NCI-H2107 (cell line): ENCODE measurements at places on chromosomes 6 and 20.

DNA sequence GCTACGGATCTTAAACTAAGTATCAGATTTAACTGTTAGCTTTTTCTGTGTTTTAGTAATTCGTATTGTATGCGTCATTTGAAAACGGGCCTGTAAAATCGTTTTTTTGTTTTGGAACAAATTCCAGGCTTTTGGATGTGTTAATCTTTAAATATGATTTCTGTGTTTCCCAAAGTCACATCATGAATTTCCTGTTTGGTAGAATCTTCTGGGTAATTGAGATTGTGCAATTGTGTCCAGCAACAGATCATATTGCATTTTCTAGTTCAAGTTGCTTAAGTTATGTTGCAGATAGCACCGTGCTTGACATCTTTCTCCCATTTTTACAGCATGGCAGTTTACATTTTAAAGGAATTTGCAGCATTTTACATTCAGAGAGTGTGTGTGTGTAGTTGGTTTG, 1.9 kb downstream of the MAPK14 start:
- DNase-seq, result no peak

DNA sequence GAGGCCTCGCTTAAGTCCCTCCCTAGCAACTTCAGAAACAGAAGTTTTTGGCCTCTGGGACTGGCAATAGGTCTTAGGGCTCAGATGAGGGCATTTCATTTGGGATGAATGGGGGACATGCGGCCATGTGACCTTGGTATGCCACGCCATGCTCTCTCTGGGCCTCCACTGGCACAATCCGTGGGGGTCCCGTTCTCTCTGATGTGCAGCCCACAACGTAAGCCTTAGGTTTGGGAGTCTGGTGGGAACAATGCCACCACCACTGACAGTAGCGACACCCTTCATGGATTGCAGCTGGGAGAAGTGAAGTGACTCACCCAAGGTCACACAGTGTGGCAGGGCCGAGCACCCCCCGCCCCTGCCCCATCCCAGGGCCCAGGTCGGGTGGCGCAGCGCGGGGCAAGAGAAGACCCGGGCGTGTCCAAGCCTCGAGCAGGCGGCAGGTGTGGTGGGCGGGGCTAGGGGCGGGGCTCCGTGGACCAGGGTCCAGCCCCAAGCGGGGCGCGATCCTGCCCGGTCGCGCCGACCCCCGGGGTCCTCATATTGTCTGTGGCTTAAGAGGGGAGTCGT, 864 bp upstream of the CEBPB start:
- DNase-seq, result no peak

DNA sequence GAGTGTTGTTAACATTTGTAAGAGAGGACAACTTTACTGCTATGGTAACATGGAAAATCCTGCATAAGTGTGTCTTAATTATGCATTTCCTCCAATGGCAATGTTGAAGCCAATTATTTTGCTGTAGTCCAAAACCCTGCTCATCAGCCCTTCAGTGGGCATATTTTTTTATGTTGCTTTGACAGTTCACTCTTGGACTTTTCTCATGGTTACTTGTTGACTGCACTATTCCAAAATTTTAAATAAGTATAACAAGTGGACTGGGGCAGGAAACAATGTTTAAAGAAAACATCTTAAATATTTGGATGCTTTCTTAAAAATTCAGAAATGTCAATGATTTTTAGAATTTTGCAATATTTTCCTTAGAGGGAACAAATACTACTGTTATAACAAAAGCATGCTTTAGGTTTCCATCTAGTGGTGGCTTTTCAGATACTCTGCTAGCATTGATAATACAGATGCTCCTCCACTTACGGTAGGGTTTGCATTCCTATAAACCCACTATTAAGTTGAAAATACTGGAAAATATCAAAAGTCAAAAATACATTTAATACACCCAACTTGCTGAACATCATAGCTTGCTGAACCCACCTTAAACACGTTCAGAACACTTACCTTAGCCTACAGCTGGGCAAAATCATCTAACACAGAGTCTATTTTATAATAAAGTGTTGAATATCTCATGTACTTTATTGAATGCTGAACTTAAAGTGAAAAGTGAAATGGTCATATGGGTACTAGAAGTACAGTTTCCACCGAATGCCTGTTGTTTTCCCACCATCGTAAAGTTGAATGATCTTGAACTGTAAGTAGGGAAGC, 86.4 kb downstream of the ADGRG6 start:
- DNase-seq, result no peak

DNA sequence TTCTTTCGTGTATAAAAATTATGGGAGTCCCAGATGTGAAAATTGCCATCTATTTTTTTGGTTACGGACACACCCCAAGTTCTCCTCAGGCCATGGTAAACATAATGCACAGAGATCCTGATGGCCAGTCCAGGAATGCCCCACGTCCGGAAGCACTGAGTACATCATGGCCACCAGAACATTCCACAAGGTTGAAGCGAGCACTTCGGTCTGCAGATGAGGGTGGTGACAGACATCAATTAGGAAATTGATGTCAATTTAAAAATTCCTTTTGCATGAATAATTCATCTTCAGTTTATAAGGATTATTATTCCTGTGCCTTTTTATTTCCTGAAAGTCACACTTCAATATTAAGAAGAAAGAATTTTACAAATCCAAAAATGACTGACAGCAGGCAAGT, 13.2 kb upstream of the EXOC2 start:
- no peak for DNase-seq

DNA sequence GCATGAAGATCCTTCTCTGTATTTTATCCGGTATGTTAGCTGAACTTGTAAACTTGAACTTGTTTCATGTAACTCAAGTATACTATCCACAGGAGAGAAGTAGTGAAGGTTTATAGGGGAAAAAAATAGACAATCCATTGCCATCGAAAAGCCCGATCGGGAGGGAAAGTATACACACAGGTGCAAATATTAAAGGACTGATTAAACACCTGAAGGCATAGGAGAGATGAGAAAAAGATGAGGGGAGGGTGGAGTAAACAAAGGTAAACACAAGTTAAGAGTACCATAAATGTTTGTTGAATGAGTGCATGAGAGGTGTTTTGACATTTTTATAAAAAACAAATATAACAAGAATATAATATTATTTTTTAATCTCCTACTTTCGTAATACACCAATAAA, 64.3 kb upstream of the CITED2 start:
- no peak for DNase-seq

DNA sequence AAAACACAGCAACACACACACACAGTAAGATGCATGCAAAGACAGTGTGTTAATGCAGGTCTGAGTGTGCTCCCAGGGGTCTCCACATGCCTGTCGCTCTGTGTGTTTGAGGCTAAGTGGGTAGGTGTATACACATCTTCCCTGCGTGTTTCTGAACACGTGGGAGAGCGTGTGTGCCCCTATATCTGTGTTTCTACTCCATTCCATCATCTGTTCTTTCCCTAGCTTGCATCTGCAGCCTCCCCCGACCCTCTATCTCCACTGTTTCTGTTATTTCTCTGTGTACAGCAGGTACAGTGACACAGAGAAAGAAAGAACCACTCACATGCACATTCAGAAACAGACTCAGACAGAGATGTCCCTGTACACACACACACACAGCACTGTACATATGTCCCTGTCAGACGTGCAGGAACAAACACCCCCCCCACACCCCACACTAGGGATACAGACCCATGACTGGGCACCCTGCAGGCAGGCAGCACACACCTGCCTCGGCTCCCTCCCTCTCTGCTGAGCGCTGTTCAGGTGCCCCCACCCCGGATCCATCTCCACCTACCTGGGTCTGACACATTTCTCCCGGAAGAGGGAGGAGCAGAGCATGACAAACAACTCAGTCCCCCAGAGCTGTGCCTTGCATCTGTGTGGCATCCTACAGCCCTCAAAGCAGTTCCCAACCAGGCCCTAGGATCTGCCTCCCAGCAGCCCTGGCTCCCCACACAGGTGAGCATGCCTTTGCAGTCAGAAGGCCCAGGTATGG, 27.6 kb downstream of the KCNK15 start:
- DNase-seq, result no peak

- no peak for DNase-seq
Measured at GRCh38 chr6:136798044-136798443, 5.8 kb upstream of the MAP3K5 start.

GRCh38 chr20:13355411-13355810, 134.3 kb downstream of the ISM1 start:
- no peak for DNase-seq

GRCh38 chr6:115053169-115053860, 710.5 kb upstream of the HS3ST5 start:
- DNase-seq, result no peak

GRCh38 chr6:134529921-134530320, 212.0 kb upstream of the SGK1 start:
- DNase-seq, result no peak

DNA sequence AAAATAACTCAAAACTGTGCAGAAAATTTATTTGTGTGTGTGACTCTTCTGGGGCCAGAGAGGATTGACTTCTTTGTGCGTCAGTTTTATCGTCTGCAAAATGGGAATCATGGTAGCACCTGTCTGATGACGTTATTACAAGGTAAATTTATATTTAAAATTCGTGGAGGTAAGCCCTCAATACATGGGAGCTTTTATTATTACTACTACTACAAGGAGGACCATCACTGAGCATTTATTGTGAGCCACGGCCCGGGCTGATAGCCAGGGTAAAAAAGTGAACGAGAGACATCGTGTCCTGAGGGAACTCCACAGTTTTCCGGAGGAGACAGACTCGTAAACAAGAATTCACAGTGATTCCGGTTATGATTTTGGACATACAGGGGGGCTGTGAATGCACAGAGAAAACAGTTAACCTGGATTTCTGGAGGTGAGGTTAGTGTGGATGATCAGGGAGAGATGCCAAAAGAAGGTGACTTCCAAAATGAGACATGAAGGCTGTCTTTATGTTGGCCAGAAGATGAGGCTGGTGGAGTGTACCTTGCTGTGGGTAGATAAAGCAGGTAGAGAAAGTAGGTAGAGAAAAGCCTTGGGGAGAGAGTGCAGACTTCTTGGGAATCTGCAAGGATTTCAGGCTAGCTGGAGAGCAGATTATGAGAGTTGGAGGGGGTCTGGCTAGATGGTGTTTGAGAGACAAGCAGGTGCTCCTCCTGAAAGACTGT, 10.6 kb upstream of the SERINC3 start:
- no peak for DNase-seq

DNA sequence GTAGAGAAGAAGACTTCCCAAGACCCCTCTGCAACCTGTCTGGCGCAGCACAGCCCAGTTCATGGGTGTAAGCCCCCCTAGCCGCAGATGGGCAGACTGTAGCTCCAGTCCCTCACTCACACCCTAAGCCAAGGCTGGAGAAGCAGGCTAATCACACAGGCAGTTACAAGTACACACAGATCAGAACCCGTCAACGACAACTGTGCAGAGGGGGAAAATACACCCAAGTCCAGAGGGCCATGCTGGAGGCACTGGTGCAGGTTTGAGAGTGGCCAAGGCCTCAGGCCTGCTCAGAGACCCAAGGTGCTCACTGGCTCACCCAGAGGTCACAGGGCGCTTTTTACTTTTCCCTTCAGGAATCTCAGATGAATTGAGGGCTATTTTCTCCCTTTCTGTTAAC, 106.1 kb downstream of the NOL4L start:
- no peak for DNase-seq

DNA sequence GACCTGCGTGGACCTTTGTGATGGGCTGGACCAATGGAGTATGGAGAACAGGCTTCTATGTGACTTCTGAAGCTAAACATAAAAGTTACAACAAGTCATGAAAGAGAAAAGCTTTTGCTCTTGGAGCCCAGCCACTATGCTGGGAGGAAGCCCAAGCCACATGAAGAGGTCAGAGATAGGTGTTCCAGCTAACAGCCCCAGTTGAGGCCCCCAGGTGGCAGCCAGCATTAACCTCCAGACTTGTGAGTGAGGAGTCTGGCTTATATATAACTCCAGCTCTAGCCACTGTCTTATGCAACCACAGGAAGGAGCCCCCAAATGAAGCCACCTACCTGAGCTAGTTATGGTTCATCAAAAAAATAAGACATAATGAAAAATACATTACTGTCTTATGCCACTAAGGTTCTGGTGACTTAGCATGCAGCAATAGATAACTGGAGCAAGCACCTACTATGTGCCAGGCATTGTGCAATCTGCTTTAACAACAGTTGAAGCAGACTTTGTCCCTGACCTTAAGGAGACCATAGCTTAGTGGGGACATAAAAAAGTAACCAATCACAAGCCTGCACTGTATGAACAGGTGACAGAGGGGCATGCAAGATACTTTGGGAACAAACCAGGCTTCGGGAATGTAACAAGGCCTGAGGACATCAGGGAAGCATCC, 599.6 kb downstream of the PTPRT start:
- no peak for DNase-seq

DNA sequence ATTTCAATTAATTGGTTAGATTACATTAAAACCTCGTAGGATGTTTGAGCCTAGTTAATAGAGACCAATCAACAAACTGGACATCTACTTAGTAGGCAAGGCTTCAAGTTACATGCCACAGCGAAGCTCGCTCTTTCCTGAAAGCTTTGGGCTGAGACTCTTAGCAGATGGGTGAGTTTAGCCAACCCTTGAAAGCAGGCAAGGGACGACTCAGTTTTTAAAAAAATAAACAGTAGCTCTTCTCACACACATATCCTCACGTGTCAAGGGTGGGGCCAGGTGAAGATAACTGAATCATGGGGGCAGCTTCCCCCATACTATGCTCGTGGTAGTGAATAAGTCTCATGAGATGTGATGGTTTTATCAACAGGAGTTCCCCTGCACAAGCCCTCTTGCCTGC, 775 bp downstream of the MTFR2 start:
- DNase-seq, result no peak

DNA sequence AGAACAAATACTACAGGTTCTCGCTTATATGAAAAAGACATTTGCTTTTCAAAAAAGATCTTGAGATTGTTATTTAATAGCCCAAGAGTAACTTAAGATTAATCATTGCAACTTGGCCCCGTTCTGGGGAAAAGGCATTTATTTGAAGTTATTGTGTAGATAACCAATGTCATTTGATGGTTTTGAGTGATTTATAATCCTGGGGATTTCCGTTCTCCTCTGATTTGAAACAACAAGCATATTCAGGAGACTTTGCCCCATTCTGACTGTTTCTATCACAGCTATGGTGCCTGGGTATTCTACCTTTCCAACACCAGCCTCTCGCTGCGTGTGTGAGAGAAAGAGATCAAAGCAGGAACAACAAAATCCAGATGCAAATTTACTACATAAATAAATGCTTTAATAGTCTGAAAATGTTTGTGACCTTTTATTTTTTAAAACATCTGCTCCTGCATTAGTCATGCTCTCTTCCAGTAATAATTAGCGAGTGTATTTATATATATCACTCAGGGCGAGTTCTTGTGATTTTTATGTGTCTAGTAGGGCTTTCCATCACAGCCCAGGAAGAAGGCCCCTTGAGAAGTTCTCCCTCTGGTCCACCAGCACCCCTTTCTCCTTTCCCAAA, 197.9 kb upstream of the FOXQ1 start:
- DNase-seq, result no peak

GRCh38 chr6:34237316-34237721, 646 bp downstream of the HMGA1 start:
- DNase-seq, result no peak

- DNase-seq, result no peak
Measured at GRCh38 chr6:152566103-152566875, 70.9 kb downstream of the SYNE1 start.
